Body of pancreas (tissue), 4 donors: ENCODE measurements at places on chromosomes 12 and 14. TPM values are rescaled to one million over a fixed set of nuclear protein-coding genes. Genes with fewer than 3 reads are reported as not detected.

The C3AR1 gene
- 3.9 TPM for total RNA-seq

The A2M gene
- total RNA-seq = 102 TPM

The C12orf50 gene
- total RNA-seq = not detected

The LIMA1 gene
- total RNA-seq = 48.8 TPM

The B4GALNT3 gene
- total RNA-seq = 4.0 TPM

The AMDHD1 gene
- 4.6 TPM for total RNA-seq

The RAD52 gene
- total RNA-seq = 13.5 TPM

The DIO3 gene
- total RNA-seq = 1.3 TPM

The SLC7A8 gene
- total RNA-seq = 17.8 TPM

The C12orf56 gene
- not detected for total RNA-seq

The GMPR2 gene
- 30.9 TPM for total RNA-seq

The LRP1-AS gene
- total RNA-seq = not detected

The BDKRB2 gene
- 9.6 TPM for total RNA-seq

The SINHCAF gene
- 24.4 TPM for total RNA-seq

The TAS2R42 gene
- total RNA-seq = not detected

The ATP5F1B gene
- total RNA-seq = 179 TPM

The ENDOU gene
- not detected for total RNA-seq

The LRRK2 gene
- total RNA-seq = 13.7 TPM

The PTPN21 gene
- 10.9 TPM for total RNA-seq

The GLI1 gene
- 1.0 TPM for total RNA-seq

The AKT1 gene
- total RNA-seq = 151 TPM
